NB4 (cell line): ENCODE measurements at places on chromosomes 5 and 9.

GRCh38 chr5:60417500-60418181, 282.3 kb downstream of the DEPDC1B start:
- no peak for DNase-seq

GRCh38 chr9:131092548-131093440, 3.5 kb upstream of the AIF1L start:
- DNase-seq, result no peak

GRCh38 chr5:88245241-88245892, 23.3 kb downstream of the TMEM161B start:
- DNase-seq, result no peak

DNA sequence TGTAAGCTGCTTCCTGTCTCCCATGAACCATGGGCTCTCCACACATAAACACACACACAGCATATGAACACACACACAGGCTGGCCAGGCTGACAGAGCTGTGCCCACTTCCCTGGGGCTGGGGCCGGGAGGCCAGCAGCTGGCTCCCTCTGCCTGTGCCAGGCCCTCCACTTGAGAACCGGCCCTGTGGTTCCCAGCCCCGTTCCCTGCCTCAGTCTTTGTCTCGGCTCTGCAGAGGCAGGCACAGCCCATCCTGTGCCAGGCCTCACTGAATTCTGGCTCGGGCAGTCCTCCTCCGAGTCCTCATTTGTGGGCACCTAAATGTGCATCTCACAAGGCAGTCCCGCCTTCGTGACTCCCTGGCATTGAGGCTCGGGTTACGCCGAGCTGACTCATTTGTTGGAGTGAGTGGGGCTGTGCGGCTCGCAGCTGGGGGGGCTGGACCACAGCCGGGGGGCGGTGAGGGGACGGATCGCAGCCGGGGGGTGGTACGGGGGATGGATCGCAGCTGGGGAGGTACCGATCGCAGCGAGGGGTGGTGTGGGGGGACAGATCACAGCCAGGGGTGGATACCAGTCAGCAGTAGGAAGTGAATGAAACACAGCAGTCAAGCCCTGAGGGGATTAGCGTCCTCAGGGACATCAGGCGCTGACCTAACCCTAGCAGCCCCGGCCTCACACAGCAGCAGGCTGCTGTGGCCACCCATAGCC, 72.3 kb downstream of the PSMB7 start:
- peak; percentile 94 for DNase-seq

DNA sequence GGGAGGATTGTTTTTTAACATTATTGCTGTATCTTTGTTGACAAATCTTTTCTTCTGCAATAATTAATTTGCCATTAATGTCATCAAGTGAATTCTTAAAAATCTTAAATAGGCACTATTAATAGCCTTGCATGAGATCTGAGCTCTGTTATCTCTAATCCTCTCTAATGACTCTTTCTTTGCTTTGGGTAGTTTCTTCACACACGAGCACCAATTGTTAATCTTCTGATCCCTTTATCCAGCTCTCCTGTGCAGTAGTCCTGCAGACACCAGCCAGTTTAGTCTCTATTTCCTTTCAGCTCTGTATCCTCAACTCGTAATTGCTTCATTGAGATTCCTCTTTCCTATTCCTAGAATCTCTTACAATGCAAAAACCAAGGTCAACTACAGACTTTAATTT, 8.1 kb downstream of the SPINK14 start:
- no peak for DNase-seq

- DNase-seq, result no peak
Observed at GRCh38 chr5:10934783-10935355, 173.8 kb upstream of the DAP start.

DNA sequence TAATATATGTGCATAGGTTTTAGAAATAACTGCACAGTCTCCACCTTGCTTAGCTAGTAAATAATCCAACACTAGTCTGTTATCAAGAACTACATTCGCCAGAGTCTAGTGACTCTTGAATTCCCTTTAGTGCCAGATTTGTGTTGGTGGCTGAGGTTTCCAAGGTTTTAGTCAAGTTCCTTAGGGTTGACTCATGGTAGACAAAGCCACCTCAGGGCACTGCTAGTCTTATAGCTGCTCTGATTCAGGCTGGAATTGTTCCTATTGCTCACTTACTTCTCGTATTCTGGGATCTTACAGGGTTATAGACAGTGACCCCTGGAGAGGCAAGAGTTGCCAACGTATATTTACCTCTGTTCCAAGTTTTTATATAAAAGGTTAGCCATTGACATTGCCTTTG, 1369.8 kb upstream of the CDH9 start:
- DNase-seq, result no peak

DNA sequence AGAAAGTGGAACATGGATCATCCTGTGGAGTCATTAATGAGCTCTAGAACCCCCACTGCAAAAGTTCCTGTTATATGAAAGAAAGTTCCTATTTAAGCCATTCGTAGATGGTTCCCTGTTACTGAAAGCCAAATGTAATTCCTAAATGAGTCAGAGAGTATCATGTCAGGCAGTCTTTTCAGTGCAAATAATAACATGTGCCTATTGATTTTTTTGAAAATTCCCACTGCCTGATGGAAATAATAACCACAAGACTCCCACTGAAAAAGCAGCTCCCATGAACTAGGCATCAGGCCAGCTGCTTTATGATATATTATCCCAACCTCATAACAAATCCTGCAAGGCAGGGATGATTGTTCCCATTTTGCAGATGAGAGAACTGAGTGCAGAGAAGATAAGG, 217.2 kb downstream of the DAB2IP start:
- DNase-seq, result no peak

DNA sequence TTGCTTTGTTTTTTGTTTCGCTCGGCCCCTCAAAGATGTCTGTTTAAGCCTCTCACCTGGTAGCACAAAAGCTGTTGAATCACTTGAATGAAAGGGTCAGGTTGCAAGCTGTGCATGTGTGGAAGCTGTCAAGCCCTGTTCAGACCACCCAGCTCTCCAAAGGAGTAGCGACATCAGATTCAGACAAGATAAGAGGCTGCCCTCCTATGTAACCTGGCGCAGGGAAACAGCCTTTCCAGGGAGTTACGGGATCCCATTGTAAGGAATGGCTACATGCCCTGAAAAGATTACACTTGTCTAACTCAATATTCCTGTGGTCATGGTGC, 2.9 kb downstream of the FREM1 start:
- no peak for DNase-seq

DNA sequence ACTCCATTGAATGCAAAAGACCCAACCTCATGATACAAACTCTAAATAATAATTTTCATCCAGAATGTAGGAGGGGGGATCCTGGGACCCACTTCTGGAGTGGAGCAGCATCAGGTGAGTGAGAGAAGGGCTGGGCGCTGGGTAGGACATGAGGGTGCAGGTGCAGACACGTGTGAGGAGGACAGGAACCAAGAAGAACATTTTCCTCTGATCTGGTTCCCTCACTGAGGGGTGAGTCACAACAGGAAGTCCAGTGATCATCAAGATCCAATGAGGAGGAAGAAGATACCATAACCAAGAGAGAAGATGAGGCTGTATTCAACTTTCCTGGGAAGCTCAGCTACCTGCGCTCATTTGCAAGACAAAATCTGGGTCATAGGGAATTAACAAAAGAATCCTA, 57.4 kb downstream of the SFXN1 start:
- DNase-seq, result peak; percentile 15

DNA sequence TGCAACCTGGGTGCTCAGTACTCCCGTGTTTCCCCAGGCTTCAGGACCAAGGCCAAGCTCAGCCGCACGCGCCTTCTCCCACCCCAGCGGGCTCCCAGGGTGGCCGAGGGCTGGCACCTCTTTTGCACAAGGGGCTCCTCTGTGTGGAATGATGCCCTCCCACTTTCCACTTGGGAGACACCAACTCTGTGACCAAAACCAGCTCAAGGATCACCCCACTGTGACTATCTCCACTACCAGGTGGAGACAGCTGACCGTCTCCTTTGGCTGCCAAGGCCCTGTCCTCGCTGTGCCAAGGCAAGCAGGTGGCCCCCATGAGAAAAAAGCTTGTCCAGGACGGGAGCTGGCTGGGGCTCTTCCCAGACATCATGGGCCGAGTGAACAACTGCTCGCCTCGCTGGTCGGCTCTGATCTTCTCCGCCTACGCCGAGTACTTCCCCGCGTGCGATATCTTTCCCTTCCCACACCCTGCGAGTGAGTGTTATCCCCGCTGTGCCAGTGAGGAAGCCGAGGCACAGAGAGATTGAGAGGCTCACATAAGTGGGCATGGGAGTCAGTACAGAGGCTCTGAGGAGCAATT, 132.8 kb downstream of the ZNF354C start:
- no peak for DNase-seq

DNA sequence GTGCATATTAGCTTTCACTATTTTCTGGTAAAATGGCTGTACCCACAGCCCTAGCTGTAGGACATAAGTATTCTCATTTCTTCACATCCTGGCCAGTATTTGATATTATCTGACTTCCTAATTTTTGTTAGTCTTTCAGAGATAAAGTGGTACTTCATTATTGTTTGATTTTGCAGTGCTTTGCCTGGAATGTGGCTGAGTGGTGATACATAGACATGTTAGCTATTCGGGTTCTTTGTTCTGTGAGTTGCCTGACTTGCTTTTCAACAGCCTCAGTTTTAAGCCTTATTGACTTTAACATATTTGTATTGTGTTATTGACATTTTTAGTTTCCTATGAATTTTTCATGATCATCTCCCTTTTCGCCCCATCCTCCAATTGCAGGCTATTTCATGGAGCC, 161.1 kb downstream of the GABBR2 start:
- DNase-seq, result no peak

GRCh38 chr5:121762426-121762825, 89.3 kb upstream of the FTMT start:
- DNase-seq, result no peak

- DNase-seq, result no peak
Observed at GRCh38 chr5:111948092-111948841, 191.3 kb upstream of the NREP start.

GRCh38 chr9:23779220-23779619, 46.8 kb downstream of the ELAVL2 start:
- DNase-seq, result no peak

- DNase-seq, result peak; percentile 6
Observed at GRCh38 chr5:64207978-64208377, 42.3 kb downstream of the RNF180 start.

- no peak for DNase-seq
Observed at GRCh38 chr9:92781899-92782298, 17.3 kb upstream of the BICD2 start.

DNA sequence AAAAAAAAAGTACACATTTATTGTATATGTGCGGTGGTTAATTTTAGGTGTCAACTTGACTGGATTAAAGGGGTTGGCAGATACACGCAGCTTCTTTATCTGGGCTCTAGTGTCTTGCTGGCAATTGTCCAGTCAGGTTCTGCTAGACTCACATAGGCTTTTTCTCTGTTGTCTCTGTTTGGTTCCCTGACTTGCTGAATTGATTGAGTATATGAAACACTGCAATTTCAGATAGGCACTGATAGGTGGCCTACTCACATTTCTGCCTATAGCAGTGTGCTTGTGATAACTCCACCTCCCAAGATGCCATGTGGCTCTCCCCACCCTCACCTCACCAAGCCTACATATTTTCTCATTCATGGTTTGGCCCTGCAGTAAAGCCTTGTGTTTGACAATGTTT, 52.5 kb downstream of the AOPEP start:
- no peak for DNase-seq

- DNase-seq, result peak; percentile 84
Observed at GRCh38 chr9:99433555-99433954, 211.5 kb downstream of the SEC61B start.

- DNase-seq, result peak; percentile 9
Observed at GRCh38 chr5:74543162-74543995, 97.1 kb downstream of the ENC1 start.

- no peak for DNase-seq
Observed at GRCh38 chr9:94534901-94535300, 20.0 kb upstream of the PCAT7 start.

- DNase-seq, result no peak
Observed at GRCh38 chr9:99054581-99054980, 50.3 kb upstream of the TGFBR1 start.

- DNase-seq, result no peak
Observed at GRCh38 chr9:118029425-118029824, 325.2 kb downstream of the TLR4 start.

GRCh38 chr9:110008663-110009062, 199.3 kb downstream of the C9orf152 start:
- no peak for DNase-seq
